ENCODE measurements at places on chromosomes 16 and 17.

- no peak for DNase-seq
Observed at GRCh38 chr16:8996891-8997290, 33.2 kb upstream of the USP7 start.

GRCh38 chr17:41781404-41782110 lies 5.0 kb downstream of the JUP start:
- DNase-seq: no peak

GRCh38 chr17:31074772-31075555 lies 19.8 kb upstream of the NF1 start:
- no peak for DNase-seq

- no peak for DNase-seq
Observed at GRCh38 chr17:65064452-65065019, 8.0 kb upstream of the GNA13 start.

DNA sequence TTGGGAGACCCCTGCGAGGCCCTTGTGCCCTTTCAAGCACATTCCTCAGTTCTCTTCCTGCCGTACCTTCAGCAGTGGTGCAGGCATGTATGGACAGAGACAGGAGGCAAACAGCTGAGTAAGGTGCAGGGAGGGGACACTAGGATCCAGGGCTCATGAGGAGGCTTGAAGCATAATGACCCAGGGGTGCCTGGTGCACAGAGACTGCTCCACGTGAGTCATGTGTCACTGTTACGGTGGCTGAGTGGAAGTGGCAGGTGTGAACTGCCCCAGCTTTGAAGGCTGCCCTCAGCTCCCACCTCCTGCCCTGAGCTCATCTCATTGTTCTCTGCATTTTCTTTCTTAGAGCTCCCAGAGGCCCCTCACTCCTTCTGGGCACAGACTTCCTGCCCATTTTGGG lies 124.8 kb downstream of the NTN1 start:
- DNase-seq: no peak

DNA sequence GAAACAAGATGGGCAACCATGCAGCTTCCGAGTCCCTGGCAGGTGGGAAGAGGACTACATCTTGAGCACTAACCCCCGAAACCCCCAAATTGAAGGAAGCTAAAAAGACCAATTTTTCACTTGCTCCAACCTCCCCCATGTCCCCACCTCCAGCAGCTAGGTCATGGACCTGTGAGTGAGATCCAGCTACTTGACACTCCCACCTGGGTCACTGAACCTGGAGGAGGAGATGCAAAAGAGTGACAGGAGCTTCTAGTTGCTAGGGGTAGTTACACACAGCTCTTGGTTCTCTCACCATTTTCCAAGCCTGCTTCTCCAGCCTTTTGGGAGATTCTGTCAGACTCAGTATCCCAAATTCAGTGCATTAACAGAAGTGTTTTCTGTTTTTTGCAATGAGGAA lies 11.2 kb downstream of the PDZD9 start:
- DNase-seq: no peak

GRCh38 chr16:78307824-78308528 lies 208.5 kb downstream of the WWOX start:
- DNase-seq: no peak

- no peak for DNase-seq
Observed at GRCh38 chr16:66511602-66512271, 38.2 kb downstream of the TK2 start.

DNA sequence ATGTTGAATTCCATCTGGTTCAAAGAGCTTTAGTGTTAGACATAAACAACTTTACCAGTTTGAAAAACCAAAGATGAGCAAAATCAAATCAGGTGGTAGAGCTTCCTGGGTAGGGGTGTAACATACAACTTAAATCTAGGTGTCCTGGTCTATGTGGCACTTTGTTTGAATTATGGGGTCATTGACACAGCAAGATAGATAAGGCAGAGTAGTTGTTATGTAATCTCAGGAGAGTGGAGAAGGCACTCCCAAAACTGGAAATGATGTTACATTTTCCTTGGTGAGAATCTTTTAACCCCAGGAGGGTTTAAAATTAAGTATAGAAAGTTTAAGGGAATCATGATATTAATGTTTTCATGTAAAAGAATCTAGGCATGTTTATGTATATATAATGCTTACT lies 31.9 kb downstream of the CCDC42 start:
- no peak for DNase-seq

- no peak for DNase-seq
Observed at GRCh38 chr16:88746506-88746905, 38.5 kb downstream of the PIEZO1 start.

DNA sequence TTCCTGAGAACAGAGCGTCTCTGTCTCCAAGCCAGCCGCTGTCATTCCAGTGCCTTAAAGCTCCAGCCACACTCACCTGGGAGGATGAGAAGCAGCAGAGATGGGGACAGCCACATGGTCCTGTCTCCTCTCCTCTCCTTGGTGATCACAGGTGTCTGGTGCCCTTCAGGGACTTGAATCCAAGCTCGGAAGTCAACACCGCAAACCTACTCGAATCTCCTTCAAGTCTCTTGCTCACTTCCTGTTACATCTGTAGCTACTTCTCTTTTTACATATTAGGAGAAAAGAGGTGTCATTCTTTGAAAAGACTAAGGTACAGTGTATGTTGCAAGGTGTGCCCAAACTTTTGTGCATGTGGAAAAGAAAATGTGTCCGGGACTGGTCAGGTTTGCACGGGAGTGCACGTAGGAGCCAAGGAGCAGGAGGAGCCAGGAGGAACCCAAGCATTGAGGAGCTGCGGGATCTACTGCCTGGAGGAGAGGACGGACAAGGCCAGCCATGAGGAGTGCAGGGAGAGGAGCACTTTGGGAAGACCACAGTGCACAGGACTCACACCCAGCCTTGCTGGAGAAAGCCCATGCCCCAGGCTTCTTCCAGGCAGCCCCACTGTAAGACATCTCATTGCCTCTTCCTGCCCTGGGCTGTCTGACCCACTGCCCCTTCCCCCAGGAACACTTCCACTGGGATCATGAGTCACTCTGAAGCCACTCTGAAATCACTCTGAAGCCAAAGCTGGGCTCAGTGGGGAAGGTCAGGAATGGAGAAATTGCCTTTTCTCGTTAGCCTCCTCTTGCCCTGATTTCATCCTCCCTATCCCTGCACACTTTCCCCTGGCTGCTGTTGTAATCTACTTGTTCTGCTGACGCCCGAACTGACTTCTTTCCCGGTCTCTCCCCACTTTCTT lies at the start of gene CD300LD:
Gene CD300LD, minus strand, starts transcription at position 197 of the 904 bp plus-strand sequence. Its CDS starts 81 bp downstream, at position 116.
- no peak for DNase-seq

DNA sequence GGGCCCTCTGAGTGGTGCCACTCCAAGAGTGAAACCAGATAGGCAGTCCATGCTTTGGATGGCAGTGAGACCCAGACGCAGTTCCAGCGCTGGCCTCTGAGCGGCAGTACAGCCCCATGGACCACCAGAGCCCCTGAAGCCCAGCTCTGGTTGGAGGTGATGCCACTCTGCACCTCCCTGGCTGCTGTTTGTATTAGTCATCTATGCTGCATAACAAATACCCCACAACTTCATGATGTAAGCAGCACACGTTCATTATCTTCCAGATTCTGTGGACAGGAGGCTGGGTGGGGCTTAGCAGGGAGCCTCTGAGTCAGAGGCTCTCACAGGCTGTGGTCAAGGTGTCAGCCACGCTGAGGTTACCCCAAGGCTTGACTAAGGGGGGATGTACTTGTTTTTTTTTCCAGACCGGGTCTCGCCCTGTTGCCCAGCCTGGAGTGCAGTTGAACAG lies 5.1 kb upstream of the NME4 start:
- peak; percentile 52 for DNase-seq

DNA sequence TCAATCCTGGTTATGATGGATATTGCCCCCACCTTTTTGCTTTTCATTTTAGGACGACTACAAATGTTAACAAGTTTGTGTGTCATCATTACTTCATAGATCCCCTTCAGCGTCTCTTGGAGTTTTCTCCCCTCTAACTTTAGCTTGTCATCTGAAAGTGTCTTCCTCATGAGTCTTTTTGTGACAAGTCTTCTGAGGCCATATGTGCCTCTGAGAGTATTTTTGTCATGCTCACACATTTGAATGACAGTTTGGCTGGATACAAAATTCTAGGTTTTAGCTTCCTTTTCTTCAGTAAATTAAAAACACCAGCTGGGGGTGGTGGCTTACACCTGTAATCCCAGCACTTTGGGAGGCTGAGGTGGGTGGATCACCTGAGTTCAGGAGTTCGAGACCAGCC lies 203.8 kb upstream of the CHMP6 start:
- DNase-seq: no peak

- peak; percentile 18 for DNase-seq
Observed at GRCh38 chr17:44655983-44656710, at the start of gene MEIOC. Gene MEIOC, plus strand, starts transcription at chr17:44656468. Its CDS starts 146 bp downstream, at chr17:44656614.

DNA sequence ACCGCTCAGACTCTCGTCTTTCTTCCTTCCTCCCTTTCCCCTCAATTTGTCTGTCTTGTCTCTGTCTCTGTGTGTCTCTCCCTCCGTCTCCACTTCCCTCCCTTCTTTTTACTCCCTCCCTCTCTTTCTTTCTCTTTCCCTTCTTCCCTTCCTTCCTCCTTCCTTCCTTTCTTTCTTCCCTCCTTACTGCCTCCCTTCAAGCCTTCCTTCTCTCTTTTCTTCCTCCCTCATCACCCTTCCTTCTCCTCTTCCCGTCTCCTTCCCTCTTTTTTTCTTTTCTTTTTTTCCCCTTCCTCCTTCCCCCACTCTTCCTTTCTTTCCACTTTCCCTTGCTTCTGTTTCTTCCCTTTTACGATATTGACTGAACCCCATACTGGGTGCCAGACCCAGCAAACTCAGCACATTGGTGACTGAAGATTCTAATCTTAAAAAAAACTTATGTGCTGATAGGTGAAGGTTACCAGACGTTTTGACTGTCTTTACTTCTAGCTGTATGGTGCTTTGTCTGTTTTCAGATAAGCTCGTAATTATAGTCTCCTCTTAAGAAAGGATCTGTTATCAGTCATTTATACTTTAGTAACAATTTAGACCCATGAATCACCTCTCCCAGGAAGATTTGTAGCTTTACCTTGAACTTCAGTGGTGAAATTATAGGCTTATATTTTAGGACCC lies 481 bp upstream of the BRD7 start:
- no peak for DNase-seq

GRCh38 chr17:32016231-32016630 lies 9.0 kb downstream of the LRRC37B start:
- DNase-seq: peak; percentile 59

DNA sequence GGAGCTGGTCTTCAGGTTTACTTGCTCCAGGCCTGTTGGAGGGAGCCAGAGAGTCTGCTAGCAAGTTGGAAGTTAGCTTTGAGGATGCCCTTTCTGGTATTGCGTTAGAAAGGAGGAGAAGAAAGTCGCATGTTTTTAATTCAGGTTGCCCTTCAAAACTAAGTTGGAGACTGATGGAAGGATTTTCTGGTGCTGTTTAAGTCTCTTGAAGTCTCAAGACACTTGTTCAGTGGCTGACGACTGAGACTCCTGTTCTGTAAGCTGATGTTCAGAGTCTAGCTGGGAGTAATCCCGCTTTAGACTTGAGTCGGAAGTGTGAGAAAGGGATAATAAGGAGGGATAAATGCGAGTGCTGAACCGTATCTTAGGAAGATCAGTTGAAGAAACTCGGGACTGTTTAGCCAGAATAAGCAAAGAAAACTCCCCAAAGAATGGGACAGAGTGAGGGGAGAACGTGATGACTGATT lies 740 bp downstream of the AATF start:
- no peak for DNase-seq

- DNase-seq: no peak
Observed at GRCh38 chr16:56279132-56279531, 87.8 kb downstream of the GNAO1 start.

DNA sequence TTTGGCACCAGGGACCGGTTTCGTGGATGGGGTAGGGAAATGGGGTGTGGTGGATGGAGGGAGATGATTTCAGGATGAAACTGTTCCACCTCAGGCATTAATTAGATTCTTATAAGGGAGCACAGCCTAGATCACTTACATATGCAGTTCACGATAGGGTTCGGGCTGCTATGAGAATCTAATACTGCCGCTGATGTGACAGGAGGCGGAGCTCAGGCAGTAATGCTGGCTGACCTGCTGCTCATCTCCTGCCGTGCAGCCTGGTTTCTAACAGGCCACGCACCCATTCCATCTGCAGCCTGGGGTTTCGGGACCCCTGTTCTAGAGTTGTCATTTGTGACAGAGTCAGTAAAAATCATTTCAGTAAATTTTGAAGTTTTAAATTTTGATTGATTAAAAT lies 99.7 kb downstream of the CHD9 start:
- no peak for DNase-seq

All from inflammatory macrophage treated with lipopolysaccharide for 1 hour (primary cell).